Activated CD8-positive, alpha-beta T cell treated with anti-CD3 and anti-CD28 coated beads, Interleukin-2, amount 10 ng/mL, durations not matched to agents 7 days and 5 days (primary cell): ENCODE measurements at places on chromosomes 4 and X. TPM values are rescaled to one million over a fixed set of nuclear protein-coding genes. Genes with fewer than 3 reads are reported as not detected.

NKX3-2 gene
- not detected for total RNA-seq

GAGE12F gene
- not detected for total RNA-seq

GPRASP1 gene
- total RNA-seq: 1.3 TPM

MAMLD1 gene
- total RNA-seq: 1.4 TPM

AFP gene
- total RNA-seq: not detected

SASH3 gene
- 286 TPM for total RNA-seq

TLL1 gene
- not detected for total RNA-seq

STBD1 gene
- 1.5 TPM for total RNA-seq

PGK1 gene
- total RNA-seq: 1,152 TPM

XAGE1B gene
- not detected for total RNA-seq

SCFD2 gene
- total RNA-seq: 25.1 TPM

SPIN4 gene
- 13.4 TPM for total RNA-seq

H2BW2 gene
- not detected for total RNA-seq

STOX2 gene
- total RNA-seq: not detected

ACE2 gene
- total RNA-seq: not detected

HOPX gene
- 67.4 TPM for total RNA-seq

EXOC1L gene
- total RNA-seq: not detected

BEND4 gene
- total RNA-seq: 0.37 TPM

GAR1 gene
- total RNA-seq: 24.1 TPM

TCEAL7 gene
- not detected for total RNA-seq

ATP11C gene
- 11.8 TPM for total RNA-seq

HTN1 gene
- not detected for total RNA-seq

ASMT gene
- not detected for total RNA-seq

GLRA3 gene
- not detected for total RNA-seq

TRIM60 gene
- total RNA-seq: not detected

SPATA4 gene
- total RNA-seq: not detected

RNF150 gene
- total RNA-seq: not detected

ZNF711 gene
- 0.11 TPM for total RNA-seq

VCX gene
- total RNA-seq: not detected

TIGD4 gene
- total RNA-seq: 0.40 TPM

TMEM128 gene
- total RNA-seq: 14.0 TPM

ZGRF1 gene
- total RNA-seq: 47.0 TPM

DCHS2 gene
- not detected for total RNA-seq

SLC49A3 gene
- total RNA-seq: 0.37 TPM

LINC00632 gene
- 0.79 TPM for total RNA-seq

CSAG1 gene
- not detected for total RNA-seq
